Stimulated activated naive CD4-positive, alpha-beta T cell (primary cell): ENCODE measurements at places on chromosomes 11 and 22.

- peak; percentile 53 for DNase-seq
These were observed 295.1 kb upstream of the PLET1 start for GRCh38 chr11:112555491-112556364.

- no peak for DNase-seq
These were observed 165.5 kb upstream of the C11orf58 start for GRCh38 chr11:16572945-16573344.

DNA sequence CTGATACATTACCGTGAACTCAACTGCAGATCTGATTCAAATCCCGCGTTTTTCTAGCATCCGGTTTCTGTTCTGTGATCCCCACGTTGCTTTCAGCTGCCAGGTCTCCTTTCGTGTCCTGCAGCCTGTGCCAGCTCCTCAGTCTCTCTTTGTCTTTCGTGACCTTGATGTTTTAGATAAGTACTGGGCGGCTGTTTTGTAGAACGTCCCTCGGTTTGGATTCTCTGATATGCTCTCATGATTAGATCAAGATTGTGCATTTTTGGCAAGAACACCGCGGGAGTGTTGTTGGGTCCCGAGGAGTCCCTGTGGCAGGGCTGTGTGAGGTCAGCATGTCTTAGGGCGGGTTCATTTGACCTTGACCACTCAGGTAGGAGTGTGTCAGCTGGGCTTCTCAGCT lies 38.6 kb downstream of the KCNQ1 start:
- DNase-seq: no peak

DNA sequence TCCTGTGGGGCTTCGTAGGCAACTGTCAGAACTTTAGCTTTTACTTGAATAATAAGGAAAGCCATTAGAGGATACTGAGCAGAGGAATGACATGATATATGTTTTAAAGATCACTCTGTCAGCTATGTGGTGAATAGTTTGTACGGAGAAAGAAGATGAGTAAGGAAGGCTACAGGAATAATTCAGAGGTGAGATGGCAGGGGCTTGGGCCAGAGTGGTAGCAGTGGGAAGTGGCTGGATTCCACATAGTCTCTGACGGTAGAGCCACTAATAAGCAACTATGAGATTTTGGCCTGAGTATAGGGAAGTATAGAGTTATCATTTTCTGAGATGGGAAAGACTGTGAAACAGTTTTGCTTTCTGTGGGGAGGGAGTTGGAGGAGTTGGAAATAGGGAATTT lies 93.9 kb upstream of the MTMR2 start:
- DNase-seq: no peak

GRCh38 chr11:73758451-73758850 lies 2.4 kb downstream of the RAB6A start:
- DNase-seq: no peak

- no peak for DNase-seq
These were observed 922 bp upstream of the CSNK1E start for GRCh38 chr22:38317995-38318715.

- no peak for DNase-seq
These were observed 53.3 kb downstream of the CD82 start for GRCh38 chr11:44618561-44619425.

- DNase-seq: no peak
These were observed 471 bp downstream of the RNF185 start for GRCh38 chr22:31160328-31160978.

DNA sequence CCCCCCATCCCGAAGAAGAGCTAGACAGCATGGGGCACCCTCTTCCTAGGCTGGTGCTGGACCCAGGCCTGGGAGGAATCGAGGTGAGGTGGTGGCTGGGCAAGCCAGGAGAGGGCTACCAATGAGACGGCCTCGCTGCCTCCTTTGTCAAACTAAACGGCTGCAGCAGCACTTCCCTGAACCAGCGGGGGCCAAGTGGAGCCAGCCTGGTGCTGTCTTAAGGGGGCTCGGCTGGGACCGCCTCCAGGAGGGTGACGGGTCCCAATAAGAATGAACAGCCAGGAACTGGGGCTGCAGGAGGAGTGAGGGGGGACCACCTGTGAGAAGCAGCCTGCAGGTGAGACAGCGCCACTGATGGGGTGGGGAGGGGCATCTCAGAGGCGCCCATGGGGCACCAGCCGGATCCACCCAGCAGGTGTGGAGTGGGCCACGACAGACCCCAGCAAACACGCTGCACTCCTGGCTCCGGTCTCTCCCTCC lies 17.1 kb downstream of the IFT27 start:
- DNase-seq: no peak

DNA sequence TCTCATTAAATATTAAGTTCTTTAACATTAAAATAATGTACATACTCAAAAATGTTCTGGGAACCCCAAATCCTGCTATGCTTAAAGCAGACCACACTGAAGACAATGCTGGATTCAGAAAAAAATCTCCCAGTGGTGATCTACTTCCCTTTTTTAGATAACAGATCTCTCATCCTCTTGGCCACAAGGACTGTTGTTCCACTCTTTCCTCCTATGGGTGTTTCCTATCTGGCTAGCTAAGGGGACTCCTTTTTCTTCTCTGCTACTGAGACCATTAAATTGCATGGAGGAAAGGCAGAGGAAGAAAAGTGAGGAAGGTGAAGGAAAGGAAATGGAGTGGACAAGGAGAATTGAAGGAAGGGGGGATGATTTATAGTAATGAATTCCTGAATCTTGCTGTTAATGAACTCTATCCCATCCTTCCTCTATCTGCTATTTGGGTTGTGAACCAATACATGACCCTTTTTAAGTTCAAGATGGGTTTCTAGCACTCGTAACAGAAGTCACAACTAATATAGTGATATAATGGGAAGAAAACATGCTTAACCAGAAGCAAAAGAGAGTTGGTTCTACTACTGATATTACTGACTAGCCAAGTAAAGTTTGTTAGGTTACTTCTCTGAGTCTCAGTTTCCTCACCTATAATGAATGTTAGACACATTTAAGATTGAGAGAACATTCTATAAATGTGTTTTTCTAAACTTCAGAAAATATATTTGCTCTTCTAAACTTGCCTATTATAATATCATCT lies 53.2 kb downstream of the PIK3C2A start:
- no peak for DNase-seq

GRCh38 chr22:32142600-32142999 lies 16.5 kb downstream of the C22orf42 start:
- DNase-seq: no peak

GRCh38 chr11:9756461-9756860 lies 92.6 kb downstream of the SWAP70 start:
- DNase-seq: no peak

DNA sequence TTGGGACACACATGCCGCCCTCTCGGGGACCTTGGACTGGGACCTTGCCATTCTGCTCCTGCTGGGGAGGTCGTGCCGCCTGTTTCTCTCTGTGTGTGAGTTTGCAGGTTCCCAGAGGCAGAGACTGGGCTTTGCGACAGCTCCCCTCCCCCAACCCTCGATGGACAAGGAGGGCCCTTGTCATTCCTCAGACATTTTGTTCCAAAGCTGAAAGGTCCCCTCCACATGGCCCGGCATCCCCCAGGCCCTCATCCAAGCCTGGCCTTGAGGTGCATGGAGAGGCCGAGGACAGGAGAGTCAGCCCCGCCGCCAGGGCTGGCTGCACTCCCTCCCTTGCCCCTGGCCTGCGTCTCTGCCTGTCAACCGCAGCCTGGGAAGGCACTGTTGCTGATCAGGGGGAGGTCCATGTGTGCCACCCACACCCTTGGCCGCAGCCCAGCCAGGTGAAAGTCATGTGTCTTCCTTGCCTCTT lies 25.6 kb downstream of the FADS2 start:
- DNase-seq: no peak

- no peak for DNase-seq
These were observed 3.5 kb downstream of the NXPE1 start for GRCh38 chr11:114556135-114556534.

- DNase-seq: no peak
These were observed 48.9 kb downstream of the RTL6 start for GRCh38 chr22:44449061-44449682.

- DNase-seq: no peak
These were observed 4.1 kb upstream of the CABP7 start for GRCh38 chr22:29715705-29716104.

- no peak for DNase-seq
These were observed 155.7 kb downstream of the RRAS2 start for GRCh38 chr11:14203321-14203720.

- DNase-seq: no peak
These were observed 374.3 kb upstream of the MPPED2 start for GRCh38 chr11:30960387-30960992.

DNA sequence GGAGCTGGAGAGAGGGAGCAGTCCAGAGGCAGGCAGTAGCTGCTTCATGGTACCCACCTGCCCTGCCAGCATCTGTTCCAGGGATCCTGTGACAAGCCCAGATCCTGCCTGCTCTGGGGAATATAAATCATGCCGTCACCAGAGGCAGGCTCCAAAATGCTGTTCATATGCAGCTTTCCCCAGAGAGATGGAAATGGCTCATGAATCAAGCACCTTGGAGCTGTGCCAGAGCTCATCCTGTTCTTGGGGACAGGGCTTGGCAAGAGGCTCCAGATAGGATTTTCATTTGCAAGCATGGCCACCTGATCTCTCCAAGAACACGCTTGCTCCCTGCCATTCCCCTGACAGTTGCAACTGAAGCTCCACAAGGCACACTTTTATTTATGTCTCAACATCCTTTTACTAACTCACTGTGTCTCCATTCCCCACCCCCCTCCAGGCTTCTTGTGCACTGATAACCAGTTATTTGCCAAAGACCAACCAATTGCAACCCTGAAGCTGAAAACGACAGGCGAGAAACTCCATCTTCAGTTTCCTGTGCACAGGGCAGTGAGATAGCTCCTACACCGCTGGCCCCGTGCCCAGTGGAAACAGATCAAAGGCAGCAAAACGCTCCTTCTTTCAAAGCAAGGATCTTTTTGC lies 115.8 kb upstream of the PITPNB start:
- DNase-seq: peak; percentile 63
